ENCODE measurements at places on chromosomes 5 and 9.

- no peak for DNase-seq
Measured at GRCh38 chr5:88686726-88687125, 196.3 kb downstream of the MEF2C start.

DNA sequence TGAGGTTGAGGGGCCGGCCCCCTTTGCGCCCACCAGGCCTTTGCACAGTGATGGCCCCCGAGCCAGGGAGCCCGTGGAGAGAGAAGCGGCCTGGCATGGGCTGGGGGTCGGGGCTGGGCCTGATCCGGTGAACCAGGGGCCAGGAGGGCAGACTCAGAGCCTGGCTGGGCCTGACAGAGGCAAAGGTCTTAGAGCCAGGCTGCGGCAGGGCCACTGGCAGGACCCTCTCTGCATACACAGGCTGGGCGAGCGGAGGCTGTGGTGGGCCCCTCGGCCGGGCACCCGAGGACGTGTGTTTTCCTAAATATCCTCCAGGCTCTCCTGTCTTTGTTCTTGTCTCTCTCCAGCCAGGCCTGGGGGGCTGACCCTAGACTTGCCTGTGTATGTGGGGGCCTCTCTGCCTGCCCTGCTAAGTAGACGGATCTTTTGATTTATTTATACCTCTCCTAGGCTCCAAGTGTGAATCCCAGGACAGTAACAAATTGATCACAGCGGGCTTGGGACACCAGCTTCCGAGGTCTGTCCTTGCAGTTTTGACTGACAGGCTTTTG is 933 bp downstream of the NEK6 start:
- no peak for DNase-seq

DNA sequence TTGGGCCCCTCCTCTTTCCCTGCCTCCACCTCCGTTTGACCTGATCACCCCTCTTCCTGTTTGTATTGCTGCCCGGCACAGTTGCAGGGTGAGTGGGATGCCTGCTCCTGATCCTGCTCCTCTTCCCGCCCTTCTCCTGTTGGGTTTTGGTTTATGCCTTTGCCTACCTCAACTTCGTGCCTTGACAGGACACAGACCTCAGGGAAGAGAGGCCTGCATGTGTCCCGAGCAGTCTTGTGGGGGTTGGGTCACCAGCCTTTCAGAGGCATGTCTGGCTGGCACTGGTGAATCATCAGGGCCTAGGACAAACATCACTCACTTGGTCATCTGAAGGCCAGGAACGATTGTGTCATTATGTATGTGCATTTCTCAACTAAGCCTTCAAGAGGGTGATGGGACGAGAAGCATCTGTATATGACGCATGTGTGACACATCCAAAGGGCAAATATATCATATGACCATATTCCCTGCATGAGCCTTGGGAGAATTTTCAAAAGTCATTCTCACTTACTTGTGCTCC is 56.9 kb downstream of the NPR3 start:
- peak; percentile 3 for DNase-seq

DNA sequence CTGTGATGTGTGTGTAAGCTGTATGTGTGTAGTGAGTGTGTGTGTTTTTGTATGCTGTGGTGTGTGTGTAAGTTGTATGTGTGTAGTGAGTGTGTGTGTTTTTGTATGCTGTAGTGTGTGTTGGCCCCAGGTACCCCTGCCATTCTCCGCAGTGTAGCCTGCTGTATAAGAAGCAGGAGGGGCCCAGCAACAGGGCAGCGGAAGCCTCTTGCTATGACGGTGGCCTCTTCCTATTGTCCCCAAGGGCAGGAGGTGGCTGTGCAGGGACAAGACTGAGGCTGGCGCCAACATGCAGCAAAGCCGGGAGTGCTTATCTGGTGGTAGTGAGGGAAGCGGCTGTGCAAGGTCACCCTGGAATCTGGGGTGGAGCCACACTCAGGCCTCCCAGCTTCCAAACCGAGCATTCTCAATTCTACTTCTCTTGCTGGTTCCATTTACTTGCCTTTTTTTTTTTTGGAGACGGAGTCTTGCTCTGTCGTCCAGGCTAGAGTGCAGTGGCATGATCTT is 5.1 kb downstream of the SPAAR start:
- DNase-seq: no peak

- DNase-seq: no peak
Measured at GRCh38 chr5:51746023-51746422, 362.8 kb downstream of the ISL1 start.
